T-helper 22 cell (primary cell): ENCODE measurements at places on chromosomes 16 and 17.

DNA sequence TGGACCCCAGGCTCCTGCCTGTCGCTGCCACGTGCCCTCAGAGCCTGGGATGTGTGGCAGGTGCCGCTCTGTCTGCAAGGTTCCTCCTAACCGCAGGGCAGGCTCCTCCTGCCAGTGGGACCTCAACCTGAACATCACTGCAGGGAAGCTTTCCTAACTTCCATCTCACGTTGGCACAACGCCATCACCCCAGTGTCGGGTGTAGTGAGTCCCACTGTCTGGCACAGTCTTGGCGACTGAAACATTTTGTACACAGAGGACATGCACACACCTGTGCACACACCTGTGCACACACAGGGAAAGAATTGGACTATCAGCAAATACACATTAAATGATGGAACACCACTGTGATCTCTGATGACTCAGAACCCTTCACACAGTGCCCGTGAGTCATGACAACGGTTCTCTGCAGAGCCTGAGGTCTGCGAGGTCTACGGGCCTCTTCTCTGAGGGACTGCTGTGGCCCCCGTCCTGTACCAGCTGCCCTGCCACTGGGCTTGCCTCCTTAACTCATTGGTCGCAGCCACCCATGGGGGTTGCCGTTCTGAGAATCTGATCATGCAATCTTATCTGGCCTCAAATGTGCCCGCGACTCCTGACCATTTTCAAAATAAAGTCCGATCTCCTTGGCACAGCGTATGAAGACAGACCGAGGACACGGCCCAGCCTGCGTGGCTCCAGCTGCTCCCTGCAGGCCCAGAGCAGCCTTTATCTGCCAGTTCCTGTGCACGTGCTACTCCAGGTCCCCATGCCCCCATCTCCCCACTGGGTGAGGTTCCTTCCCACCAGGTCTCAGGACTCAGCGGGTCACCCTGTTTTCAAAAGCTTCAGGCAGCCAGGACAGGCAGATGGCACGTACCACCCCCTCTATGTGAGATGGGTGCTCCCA lies 7.6 kb downstream of the CCDC57 start:
- no peak for DNase-seq

- DNase-seq: no peak
Measured at GRCh38 chr16:86736502-86736901, 158.2 kb downstream of the FOXL1 start.

- no peak for DNase-seq
Measured at GRCh38 chr16:21100447-21100846, 50.2 kb downstream of the DNAH3 start.

DNA sequence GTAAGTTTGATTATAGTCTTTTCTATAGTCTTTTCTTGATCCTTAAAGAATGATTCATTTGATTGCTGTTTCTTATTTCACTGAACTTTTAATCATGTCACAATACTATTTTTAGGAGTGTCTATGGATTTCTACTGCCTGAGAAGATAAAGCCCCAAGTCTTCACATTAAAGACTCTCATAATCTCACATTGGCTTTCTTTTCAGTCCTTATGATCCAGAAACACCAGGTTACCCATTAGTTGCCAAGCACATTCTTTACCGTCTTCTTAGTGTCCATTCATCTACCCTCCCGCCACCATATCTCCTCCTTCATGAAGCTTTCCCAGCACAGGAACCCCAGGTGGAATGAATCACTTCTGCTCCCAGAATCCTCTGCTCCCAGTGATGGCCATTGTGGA lies 49.5 kb upstream of the MYOCD start:
- DNase-seq: no peak

DNA sequence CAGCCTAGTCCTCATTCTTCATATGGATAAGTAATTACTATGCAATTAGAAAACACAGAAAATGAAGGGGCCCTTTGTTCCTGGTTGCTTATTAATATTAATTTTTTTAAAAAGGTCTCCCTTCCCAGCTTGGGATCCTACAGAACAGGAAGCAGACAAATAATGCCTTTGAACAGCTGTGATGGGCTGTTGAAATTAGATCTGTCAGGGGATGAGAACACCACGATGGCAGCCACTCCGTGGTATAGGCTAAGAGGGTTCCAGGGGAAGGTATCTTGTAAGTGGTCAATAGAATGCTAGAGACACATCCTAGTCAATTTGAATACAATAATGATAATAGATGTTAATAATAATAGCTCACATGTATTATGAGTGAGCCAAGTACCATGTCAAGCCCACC lies 83.1 kb downstream of the CCDC182 start:
- no peak for DNase-seq

- no peak for DNase-seq
Measured at GRCh38 chr16:85569039-85569614, 44.0 kb upstream of the GSE1 start.

- no peak for DNase-seq
Measured at GRCh38 chr16:19238406-19238805, 47.1 kb upstream of the CLEC19A start.

DNA sequence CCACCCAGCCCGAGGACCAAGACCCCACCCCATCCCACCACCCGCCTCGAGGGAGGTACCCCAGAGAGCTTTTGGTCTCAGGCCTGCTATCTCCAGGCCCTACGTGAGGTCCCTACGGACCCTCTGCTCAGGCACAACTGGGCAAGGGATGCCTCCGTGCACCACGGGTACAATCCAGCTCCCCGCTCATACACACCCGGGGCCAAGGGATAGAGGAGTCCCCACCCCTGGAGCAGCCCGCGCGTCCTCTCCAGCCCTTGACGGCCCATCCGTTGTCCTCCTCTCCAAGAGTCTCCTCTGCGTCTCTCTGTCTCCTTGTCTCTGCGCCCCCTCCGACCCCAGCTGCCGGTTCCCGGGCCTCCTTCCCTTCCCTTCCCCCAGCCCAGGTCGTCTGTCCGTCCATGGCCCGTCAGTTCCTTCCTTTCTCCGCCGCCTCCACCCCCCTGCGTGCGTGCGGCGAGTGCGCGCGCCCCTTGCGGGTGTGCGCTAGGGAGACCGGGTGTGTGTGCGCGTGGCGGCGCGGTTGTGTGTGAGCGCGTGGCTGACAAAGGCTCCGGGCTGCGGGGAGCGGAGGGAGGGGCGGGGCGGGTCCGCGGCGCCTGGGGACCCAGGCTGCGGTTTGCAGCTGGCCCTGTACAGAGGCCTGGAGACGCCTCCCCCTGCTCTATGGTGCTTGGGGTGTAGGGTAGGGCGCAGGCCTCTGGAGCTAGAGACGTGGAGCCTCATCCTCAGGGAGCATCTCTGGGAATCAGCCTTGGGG lies 930 bp downstream of the SPNS2 start:
- no peak for DNase-seq

DNA sequence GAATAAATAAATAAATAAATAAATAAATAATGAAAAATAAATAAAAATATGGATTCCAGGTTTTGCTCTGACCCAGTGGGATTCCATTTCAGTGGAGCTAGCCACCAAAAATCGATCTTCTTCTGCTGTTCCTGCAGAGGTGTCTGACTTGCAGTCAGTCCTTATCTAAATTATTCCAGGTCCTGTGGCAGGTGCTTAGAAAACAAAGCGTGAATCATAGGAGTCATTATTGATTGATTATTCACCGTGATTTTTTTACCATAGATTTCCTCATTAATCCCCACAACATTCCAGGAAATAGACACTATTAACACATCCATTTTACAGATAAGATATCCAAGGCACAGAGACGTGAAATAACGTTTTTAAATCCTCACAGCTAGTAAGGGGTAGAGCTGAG lies 31.5 kb upstream of the ABR start:
- no peak for DNase-seq

GRCh38 chr16:58317608-58318152 lies 22.9 kb upstream of the PRSS54 start:
- no peak for DNase-seq

DNA sequence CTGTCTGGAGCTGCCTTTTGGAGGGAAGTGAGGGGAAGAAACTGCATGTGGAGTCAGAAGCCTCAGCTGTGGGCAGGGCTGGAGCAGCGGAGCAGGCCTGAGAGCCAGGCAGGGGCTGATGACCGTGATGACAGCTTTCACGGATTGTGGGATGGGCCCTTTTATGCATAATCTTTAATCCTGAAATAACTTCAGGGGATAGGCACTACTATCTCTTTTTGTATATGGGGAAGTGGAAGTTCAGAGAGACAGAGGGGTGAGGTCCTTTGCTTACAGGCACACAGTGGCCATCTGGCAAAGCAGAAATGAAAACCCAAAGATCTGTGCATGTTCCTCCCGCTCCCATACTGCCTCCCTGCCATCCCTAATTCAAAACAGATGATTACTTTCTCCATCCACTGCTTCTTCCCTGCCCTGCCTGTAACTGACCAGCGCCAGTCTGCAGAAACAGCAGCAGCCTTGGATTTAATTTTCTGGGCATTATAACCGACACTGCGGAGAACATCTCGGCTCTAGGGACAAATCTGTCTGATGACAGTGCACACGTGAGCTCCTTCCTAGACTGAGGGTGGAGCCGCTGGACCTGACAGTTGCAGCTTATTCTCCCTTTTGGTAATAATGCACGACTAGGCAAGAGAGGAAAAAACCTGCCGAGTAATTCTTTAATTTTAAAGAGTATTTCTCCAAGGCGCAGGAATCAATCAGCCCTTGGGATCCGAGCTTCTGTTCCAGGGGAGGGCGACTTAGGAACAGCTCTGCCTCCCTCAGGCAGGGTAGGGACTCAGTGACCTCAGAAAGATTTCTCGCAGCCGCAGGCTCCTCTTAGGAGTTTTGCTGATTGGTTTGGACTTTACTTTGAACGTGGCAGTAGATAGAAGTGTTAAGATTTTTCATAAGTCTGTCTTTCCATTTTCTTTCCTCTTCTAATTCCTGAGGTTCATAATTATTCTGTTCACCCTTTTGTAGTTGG lies 95.4 kb downstream of the UTP18 start:
- DNase-seq: no peak

- DNase-seq: no peak
Measured at GRCh38 chr17:27573971-27574525, 56.9 kb upstream of the LGALS9 start.

- no peak for DNase-seq
Measured at GRCh38 chr17:1267471-1267943, 2.7 kb upstream of the BHLHA9 start.

- DNase-seq: no peak
Measured at GRCh38 chr16:69083306-69083941, 22.0 kb upstream of the HAS3 start.

GRCh38 chr16:25886598-25886997 lies 194.8 kb downstream of the HS3ST4 start:
- no peak for DNase-seq

GRCh38 chr16:11538880-11539279 lies 47.8 kb downstream of the LITAF start:
- no peak for DNase-seq

DNA sequence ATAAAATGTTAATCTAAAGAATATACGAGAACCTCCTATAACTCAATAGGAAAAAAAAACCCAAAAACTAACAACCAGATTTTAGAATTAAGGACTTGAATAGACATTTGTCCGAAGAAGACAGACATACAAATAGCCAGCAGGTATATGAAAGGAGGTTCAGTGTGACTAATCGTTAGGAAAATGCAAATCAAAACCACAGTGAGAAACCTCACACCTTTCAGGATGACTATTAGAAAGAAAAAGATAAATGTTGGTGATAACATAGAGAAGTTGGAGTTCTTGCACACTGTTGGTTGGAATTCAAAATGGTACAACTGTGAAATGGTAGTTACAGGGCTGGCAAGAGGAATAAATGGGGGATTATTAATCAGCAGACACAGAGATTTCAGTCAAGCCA lies 339.0 kb downstream of the TMEM114 start:
- DNase-seq: no peak

GRCh38 chr17:50210240-50211225 lies 9.1 kb upstream of the COL1A1 start:
- DNase-seq: no peak

DNA sequence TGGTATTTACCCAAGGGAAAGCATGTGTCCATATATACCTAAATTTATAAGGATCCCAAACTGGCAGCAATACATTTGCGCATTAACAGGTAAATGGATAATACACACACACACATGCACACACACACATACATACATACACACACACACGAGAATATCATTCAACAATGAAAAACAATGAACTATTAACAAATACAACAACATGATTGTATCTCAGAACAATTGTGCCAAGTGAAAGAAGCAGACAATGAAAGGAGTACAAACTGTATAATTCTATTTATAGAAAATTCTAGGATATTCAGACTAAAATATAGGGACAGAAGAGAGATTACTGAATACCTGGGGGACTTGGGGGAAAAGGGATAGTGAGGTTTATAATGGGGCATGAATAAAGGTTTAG lies 323.0 kb downstream of the KCNJ2 start:
- no peak for DNase-seq

GRCh38 chr17:903691-904481 lies 75.7 kb downstream of the NXN start:
- DNase-seq: no peak

GRCh38 chr16:57203451-57203850 lies 17.3 kb downstream of the RSPRY1 start:
- no peak for DNase-seq

DNA sequence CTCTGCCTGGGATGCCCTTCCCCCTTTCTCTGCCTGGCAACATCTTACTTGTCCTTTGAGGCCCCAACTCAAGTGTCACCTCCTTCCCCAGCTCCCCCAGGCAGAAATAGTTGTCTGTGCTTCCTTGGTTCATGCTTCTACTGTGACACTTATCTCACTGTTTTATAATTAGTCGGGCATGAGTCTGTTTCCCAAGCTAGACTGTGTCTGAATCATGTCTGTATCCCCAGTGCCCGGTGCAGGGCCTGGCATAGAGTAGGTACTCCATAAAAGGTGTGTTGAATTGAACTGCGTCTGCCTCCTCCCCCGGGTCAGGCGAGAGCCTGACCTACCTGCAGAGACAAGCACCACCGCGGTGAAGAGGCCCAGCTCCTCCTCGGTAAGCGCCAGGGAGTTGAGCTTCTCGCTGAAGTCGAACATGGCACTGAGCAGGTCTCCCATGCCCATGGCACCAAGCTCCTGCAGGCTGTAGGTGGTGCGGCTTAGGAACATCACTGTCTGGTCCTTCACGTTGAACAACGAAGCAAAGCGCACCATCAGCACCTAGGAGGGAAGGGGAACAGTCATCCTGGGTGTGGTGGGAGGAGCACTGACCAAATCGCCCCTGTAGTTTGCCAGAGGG lies 6.7 kb downstream of the NR1D1 start:
- no peak for DNase-seq

DNA sequence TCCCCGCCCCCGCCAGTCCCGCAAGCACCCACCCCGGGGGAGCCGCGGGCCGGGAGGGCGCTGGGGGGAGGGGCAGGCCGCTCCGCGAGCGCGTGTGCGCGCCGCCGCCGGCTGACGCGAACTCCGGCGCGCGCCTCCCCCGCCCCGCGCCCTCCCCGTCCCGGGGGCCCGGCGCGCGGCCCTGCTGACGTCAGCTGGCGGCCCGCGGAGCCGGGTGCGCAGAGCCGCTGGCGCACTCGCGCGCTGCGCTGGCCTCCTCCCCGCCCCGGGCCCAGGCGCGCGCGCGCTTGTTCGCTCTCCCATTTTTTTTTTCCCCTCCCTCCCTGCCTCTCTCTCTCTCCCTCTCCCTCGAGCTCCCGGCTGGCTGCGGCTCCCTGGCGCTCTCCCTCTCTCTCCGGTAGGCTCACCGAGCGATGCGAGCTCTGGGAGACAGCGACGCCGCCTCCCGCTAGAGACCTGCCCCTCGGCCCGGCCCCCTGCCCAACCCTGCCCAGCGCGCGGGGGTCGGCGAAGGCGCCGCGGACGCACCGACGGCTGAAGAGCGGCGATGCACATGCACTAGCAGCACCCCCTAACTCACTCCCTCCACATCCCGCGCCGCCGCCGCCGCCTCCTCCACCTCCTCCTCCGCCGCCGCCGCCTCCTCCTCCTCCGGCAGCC lies at the start of gene GNAO1:
Gene GNAO1, plus strand, starts transcription at position 334 of the 660 bp plus-strand sequence. CDS start 747 bp downstream, outside the sequence.
- DNase-seq: peak; percentile 65

GRCh38 chr17:58120195-58120822 lies 27.9 kb upstream of the OR4D1 start:
- DNase-seq: no peak
